ENCODE measurements at places on chromosomes 7 and 10.
A peak's percentile ranks its signal among the peaks of the same experiment; 100 is the strongest.

DNA sequence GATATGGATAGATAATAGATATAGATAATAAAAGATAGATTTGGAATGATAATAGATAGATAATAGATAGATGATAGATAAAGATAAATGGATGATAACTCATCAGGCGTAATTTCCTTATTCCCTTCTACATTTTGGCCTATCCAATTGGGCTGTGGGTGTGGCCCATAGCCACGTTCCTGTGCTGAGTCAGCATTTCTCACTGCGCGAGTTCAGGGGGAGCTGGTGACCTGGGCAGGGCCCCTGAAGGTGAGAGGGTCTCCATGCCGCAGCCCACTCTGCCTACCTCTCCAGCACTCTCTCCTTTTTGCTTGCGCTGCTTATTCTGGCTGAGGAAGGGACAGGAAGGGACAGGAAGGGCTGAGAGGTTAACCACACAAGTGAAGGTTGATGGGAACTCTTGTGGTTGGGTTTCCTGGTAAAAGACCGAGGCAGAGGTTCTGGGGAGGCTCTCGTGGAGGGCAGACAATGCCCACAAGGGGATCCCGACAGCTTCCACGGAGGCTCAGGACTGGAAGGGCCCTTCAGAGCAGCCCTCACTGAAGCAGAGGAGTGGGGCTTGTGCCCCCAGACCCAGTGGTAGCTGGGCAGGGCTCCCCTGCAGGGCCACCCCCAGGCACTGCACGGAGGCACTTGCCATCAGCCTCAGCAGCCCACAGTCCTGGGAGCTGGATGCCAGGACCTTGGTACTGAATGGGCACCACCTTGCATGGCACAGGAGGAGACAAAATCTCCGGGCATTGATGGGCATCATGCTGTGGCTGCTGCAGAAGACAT, 247.3 kb upstream of the PITRM1 start:
- no peak for DNase-seq

GRCh38 chr10:132585732-132586722, 48.4 kb downstream of the INPP5A start:
- DNase-seq: no peak

DNA sequence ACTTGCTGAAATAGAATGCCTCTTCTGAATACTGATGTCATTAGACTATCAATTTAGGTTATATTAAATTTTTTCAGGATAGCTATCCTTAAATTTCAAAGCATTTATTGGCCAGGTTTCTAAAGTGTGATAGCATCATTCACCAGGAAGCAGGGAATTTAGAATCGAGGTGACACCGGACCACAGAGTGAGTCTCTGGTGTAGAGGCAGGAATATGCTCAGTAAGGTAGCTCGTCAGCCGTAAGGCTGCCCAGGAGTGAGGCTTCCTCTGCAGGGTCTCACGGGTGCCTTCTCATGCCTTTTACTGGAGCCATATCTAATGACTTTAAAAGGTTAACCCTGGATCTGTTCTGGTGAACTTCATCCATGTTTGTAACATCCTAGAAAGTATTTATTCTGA, 170.8 kb upstream of the KLF14 start:
- DNase-seq: no peak

GRCh38 chr10:5620223-5620721, 46.1 kb downstream of the ASB13 start:
- no peak for DNase-seq

GRCh38 chr10:61633665-61634064, 29.1 kb upstream of the CABCOCO1 start:
- peak; percentile 64 for DNase-seq

DNA sequence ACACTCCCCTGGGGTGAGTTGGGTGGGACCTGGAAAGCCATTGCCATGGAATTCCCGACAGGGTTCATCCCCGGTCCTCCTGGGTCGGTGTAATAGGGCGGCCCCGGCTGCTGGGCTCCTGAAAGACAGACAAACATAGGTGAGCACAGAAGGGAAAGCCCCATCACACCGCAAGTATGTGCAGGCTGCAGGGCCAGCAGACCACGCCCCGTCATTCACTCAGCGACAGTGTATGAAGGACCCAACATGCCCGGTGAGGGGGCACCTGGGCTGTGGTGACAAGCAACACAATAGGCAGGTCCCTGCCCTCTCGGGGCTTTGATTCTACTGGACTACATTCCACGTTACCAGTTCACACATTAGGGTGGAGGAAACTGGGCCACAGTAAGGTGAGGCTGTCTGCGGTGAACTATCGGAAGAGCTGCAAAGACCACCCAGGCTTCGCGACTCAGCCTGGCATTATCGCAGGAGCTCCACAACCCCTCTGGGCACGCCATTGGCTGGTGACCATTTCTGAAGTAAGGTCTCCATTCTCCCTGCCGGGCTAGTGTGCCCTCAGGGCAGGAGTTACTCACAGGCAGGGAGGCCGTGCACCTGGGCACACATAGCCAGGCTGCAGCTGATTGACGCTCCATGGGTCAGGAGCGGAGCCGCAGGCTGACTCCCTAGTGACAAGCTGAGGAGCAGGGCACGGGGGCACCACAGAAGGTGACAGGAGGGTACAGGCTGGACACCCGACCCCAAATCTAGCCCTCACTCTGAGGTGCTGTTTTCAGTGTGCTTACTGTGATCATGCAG, 99.2 kb downstream of the VOPP1 start:
- no peak for DNase-seq

GRCh38 chr10:91932737-91933136, 9.2 kb downstream of the BTAF1 start:
- no peak for DNase-seq

DNA sequence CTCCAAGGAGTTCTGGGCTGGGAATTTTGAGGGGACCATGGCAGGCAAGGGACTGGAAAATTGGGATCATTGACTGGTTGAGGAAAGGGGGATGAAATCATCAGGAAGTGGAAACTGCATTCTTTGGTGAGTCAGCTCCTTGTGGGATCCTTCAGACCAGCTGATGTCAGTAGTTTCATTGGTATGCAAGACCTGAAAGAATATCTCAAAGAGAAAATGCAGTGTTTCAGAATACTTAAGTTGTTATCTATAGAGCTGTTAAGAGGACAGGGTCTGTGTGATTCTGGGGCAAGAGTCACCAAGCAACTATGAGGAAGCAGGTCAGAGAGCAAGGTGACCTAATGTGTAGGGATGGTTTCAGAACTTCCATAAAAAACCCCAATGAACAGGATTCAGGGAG, 595.9 kb upstream of the AUTS2 start:
- peak; percentile 64 for DNase-seq

DNA sequence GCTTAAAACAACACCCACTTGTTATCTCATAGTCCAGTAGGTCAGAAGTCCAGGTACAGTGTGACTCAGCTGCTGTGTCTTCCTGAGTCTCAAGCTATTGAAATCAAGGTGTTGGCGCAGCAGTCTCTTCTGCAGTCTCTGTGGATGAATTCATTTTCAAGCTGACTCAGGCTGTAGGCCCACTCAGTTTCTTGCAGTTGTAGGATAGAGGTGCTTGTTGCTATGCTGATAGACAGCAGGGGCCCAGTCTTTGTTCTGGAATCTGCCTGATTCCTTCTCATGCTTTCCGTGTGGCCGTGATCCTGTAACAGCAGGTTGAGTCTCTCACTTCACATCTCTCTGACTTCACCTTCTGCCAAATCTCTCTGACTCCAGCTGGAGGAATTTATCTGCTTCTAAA, 400.4 kb upstream of the POM121L12 start:
- no peak for DNase-seq

DNA sequence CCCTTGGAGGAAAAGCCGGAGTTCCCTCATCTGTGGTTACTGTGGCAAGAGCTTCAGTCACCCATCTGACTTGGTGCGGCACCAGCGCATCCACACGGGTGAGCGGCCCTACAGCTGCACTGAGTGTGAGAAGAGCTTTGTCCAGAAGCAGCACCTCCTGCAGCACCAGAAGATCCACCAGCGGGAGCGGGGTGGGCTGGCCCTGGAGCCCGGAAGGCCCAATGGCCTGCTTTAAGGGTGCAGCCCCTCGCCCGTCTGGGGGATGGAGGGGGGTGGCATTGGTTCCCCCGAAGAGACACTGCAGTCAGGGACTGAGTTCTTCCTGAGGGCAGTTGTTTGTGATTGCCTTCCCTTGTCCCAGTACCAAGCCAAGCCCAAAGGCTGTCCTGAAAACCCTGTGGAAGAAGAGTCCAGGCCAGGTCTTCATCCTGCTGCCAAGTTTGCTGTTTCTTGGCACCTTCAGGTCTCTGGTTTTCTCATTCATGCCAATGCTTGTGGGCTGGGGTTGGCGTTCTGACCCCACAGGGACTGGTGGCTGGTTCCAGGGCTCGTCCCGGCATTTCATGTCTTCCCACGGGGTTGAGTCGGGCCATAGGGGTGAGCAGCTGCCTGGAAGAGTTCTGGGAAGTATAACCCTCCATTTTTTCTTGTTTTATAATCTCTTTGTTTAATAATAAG, 7.7 kb upstream of the ZNF783 start:
- DNase-seq: no peak
